ENCODE measurements at places on chromosomes 7 and 10.

DNA sequence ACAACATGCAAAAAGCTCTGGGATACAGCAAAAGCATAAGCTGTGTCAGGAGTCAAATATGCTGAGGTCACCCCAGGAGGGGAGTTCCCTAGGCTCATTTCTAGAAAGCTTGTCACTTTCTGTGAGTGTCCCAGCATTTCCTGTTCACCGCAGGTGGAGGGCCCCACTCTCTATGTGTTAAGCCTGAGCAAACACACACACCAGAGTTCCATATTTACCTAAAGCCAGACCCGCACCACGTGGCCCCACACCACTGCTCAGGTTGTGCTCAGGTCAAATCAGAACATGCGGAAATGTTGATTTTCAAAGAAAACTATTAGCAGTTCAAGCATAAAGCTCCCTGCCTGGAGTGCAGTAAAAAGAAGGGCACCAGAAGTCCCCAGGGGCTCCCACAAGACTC is 259.6 kb upstream of the PPP2R2D start:
- DNase-seq, result no peak

- DNase-seq, result no peak
Observed at GRCh38 chr10:36504758-36505157, 620.6 kb upstream of the ANKRD30A start.

DNA sequence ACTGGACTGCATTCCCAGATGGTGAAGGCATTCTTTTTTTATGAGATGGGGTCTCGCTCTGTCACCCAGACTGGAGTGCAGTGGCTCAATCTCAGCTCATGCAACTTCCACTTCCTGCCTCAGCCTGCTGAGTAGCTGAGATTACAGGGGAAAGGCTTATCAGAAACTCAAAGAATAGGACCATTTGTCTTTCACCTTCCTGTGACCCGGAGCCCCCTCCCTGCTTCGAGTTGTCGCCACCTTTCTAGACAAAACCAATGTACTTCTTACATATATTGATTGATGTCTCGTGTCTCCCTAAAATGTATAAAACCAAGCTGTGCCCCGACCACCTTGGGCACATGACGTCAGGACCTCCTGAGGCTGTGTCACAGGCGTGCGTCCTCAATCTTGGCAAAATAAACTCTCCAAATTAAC is 1.8 kb upstream of the METTL27 start:
- DNase-seq, result no peak

GRCh38 chr10:48682265-48682664 is 2.4 kb upstream of the WDFY4 start:
- DNase-seq, result no peak

DNA sequence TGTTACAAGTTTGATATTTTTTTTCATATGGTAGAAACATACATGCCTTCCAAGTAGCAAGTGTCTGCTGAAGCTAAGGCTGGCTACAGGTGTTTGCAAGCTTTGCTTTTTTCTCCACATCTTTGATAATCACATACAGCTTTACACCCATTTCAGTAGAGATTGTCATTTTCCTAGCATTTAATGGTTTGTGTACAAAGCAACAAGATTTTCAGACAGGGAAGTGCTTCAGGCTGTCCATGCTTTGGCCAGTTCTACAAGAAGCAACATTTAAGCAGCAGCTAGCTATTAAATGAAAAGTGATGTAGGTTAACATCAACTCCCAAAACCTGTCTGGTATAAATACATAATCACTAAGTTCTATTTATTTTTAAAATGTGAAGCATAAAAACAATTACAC is 2.3 kb downstream of the HDAC9 start:
- no peak for DNase-seq

DNA sequence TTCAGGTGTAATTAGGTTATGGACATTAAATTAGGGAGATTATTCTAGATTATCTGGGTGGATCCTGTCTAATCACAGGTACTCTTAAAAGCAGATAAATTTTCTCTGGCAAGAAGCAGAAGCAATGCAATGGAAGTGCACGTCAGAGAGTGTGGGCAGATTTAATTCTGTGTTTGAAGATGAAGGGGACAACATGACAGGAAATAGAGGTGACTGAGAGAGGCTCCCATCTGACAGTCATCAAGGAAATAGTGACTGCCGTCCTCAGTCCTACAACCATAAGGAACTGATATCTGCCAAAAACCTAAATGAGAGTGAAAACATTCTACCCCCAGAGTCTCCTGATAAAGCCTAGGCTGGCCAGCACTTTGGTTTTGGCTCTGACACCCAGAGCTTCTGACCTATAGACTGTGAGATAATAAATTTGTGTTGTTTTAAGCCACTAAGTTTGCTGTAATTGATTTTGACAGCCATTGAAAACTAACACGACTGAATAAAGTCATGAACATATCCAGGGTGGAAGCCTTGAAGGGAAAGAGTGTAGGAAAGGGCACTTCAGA is 30.5 kb upstream of the DDX50 start:
- no peak for DNase-seq

DNA sequence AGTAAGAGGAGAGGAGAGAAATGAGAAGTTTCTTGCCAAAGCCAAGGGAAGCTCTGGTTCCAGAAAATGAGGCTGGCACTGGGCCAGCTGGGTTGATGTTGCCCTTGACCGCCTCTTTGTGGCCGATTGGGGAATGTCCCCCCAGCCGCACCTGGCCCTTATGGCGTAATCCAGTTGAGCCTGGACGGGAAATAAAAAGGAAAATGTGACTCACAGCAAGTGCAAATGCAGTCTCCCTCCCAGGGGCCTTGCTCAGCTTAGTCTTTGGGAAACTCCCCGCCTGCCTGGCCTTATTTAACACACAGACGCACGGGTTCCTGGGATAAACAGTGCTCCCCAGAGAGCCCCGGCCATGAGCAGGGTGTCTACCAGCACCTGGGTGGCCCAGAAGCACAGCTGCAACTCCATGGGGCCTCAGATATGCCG is 174.8 kb downstream of the KIAA1217 start:
- no peak for DNase-seq

DNA sequence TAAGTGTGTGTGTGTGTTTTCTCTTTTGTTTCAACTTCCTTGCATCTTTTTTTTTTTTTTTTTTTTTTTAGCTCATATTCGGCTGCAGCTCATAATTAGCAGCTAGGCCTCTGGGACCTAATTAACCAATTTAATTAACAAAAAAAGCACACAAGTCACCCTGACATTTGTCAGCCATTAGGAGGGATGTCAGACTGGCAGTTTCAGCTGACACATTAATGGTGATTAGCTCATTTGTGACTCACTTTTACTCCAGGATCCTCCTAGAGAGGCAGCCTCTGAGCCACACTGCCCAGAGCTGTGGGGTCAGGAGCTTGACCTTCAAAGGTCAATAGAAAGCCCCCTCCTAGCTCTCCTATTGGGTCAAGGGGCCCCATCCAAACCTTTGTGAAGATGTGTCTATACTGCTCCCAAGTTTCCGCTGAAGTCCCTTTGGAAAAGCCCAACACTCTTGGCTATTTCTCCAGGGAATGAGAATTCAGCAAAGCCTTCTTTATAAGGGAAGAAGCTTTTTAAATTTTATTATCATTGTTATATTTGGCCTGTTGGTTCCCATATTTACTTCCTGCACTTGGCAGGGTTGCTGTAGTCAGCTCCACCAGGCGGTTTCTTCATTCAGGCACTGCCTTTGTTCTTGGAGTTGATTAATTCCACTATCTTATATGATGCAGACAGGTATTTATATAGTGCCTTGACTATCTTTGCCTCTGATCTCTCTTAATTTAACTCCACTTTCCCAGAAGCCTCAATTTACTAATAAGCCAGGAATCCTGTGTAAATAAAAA is 109.5 kb upstream of the HABP2 start:
- DNase-seq, result no peak

DNA sequence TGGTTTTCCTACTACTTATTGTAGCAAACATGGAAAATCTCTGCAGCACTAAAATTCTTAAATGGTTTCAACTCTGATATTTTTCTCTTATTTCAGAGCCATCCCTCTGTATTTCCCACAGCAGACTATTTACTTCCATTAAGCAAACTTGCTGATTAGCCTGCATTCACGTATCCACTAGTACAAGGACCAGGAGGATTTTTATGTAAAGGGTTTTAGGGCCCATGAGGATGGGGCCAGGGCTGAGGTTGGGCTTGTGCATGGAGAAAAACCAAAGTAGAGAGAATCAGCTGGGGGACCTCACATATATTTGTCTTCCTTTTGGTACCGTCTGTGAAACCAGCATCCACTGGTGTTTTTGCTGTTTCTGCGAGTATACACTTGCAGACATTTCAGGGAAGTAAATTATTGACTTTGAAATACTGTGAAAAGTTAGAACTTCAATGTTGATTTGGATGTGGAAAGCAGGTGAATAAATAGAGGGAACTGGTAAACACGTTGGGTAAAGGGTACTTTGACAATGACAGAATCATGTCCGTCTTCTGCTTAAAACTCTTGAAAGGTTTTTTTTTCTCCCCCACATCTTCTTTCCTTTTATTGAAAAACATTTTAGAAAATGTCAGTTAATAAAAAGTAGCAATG is 44.3 kb downstream of the ERLIN1 start:
- no peak for DNase-seq

GRCh38 chr10:35351021-35351420 is 14.7 kb downstream of the CCNY start:
- DNase-seq, result no peak

GRCh38 chr10:132714096-132714985 is 71.6 kb downstream of the NKX6-2 start:
- no peak for DNase-seq

- no peak for DNase-seq
Observed at GRCh38 chr10:99631496-99631895, 11.3 kb upstream of the SLC25A28 start.

DNA sequence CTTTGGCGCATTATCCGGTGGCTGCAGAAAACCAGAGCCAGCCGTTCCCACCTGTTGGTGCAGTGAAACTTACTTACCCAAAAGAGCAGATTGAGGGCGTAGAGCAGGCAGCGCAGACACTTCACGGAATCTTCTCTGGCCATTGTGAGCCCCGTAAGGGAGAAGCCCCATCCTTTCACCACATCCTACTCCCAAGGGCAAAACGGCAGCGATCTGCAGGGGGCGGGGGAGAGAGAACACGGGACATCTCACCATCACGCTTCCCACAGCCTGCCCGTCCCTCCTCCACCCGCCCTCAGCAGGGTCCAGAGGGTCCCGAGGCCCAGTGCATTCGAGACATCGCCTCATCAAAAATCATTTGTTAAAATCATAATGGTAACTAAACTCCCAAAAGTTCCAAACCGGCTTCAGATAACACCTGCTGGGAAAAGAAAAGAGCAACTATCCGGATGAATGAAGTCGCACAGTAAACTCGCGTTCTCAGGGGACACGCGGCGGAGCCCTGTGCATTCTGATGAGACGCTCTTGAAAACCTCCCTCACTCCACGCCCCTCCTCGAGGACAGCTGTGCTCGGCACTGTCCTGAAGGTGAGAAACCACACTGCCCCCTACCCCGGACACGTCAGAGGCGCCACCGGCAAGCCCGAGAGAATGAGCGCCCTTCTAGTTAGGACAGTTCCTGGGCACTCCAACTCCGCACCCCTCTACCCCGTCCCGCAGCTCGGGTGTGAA is 1.2 kb downstream of the TSPAN12 start:
- DNase-seq, result no peak

- no peak for DNase-seq
Observed at GRCh38 chr7:47647181-47647917, 65.4 kb upstream of the TNS3 start.

DNA sequence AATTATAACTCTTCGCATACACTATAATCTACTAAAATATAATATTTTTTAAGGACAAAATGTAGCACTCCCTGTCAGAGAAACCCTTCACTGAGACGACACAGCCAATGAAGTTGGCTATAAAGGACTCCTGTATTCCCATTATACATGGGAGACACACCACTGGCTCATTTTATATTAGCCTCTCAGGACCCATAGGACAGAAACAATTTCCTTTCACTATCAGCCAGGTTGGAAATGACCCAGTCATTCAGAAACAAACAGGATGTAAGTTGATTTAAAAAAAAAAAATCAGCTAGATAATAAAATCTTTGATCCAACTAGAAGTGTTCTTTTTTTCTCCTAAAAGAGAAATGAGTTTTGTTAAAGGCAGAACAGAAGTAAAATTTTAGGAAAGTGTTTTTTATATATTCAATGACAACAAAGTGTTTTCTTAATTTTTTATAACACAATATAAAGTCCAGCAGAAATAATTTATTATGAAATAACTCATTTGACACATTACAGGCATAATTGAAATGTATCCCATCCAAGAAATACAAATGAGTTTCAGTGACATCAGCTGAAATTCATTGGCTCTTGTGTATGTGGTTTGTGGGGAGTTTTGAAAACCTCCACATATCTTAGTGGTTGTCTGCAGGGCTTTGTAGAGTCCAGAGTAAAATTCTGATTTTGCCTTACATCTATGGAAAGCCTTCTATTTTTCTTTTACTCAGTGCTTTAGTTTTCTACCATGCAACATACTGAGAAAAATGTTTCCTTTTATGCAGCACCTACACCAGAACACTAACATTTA is 64.1 kb downstream of the CTTNBP2 start:
- no peak for DNase-seq

- DNase-seq, result no peak
Observed at GRCh38 chr10:4396401-4397283, 429.4 kb upstream of the AKR1E2 start.

GRCh38 chr10:114380060-114380459 is 24.2 kb downstream of the AFAP1L2 start:
- DNase-seq, result no peak

DNA sequence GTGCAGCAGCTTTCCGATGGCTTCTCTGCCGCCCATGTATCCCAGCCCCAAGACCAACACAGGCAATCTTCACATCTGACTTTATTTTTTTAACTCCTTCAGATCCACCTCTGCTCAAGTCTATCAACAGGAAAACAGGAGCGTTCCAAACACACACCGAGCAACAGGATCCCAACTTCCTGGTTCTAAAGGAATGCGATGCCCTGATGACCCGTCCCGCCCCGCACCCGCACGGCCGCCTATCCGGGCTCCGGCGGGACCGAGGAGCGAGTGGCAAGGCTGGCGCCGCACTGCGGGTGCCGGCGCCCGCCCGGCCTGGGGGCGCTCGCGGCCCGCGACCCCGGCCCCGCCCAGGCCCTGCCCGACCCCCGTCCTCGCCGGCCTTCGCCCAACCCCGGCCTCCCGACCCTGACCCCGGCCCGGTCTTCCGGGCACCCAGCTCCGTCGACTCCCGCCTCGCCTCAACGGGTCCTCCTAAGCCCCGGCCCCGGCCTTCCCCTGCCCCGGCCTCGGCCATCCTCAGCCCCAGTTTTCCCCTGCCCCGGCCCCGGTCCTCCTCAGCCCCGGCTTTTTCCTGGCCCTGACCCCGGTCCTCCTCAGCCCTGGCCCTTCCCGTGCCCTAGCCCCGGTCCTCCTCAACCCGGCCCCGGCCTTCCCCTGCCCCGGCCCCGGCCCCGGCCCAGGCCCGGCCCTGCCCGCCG is 730 bp downstream of the LARP4B start:
- DNase-seq, result no peak

GRCh38 chr10:784403-785088 is 95.1 kb upstream of the DIP2C start:
- peak; percentile 63 for DNase-seq

GRCh38 chr7:99829524-99830160 is 1.8 kb downstream of the CYP3A43 start:
- no peak for DNase-seq
